ENCODE measurements at places on chromosomes 12 and 14.
A peak's percentile ranks its signal among the peaks of the same experiment; 100 is the strongest.

- peaks cover 10% of the 10 kb centered on the region for H3K4me1 ChIP-seq
- H3K4me3 ChIP-seq: no peak overlapping the region
- no peak for DNase-seq
These were observed 77.0 kb upstream of the FOXN3 start for GRCh38 chr14:89493877-89494634.

DNA sequence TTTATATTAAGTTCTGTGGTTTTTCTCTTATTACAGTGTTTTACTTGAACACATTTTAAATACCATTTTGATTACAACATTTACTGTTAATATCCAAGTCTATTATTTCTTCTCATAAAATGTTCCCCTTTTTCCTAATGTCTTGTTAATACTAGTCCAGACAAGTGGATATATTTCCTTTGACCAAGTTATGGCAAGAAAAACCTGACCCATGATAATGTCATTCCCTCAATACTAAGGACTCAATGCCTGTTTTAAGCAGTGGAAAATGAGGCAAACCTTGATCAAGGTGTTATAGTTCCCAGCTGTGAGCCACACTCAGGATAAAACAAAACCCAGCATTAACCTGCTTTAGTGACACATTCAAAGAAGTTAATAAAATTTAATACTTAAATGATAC lies 12.2 kb downstream of the TRMT5 start:
- H3K4me3 ChIP-seq: no peak overlapping the region
- H3K36me3 ChIP-seq: peaks cover 4% of the 10 kb centered on the region

GRCh38 chr14:100147181-100147631 lies 12.2 kb downstream of the DEGS2 start:
- H3K4me3 ChIP-seq: no peak overlapping the region
- DNase-seq: no peak

DNA sequence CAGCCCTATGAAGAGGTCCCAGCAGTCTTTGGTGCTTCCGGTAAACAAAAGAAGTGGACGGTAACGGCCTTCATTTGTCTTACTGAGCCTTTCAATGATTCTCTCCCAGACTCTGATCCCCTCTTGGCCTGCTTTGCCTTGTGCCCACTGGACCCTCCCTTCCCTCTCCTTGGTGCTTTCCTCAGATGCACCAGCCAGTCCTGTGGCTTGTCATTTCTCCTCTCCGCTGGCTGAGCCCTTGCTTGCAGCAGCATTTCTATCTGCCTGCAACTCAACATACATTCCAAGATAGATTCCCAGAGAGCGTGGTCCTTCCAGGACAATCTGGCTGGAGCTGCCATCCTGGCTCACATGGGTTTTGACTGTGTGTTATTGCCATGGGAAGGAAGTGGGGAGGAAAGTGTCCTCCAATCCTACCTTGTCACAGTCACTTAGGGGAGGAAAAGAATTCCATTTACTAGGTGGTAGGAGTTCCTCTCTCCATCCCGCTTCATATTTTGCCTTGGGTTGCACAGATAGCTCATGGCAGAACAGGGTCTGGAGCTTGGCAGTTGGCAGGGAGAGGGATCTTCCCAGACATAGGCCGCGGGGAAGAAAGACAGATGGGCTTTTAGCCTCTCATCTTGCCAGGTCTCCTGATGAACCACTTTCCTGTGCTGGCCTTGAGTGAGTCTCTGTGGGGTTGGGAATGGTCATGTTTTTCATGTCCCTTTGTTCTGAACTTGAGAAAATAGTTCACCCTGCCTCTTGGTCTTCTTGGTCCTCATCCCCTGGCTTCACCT lies 92.8 kb upstream of the KCNA1 start:
- no peak overlapping the region for H3K27ac ChIP-seq
- no peak overlapping the region for H3K4me3 ChIP-seq
- no peak for DNase-seq
- peaks cover 48% of the 10 kb centered on the region for H3K27me3 ChIP-seq

GRCh38 chr14:34300882-34301734 lies 160.9 kb downstream of the SPTSSA start:
- no peak for DNase-seq
- no peaks in the 10 kb centered on the region for H3K27me3 ChIP-seq
- H3K27ac ChIP-seq: no peak overlapping the region

GRCh38 chr14:81385886-81386285 lies 14.2 kb downstream of the STON2 start:
- H3K4me3 ChIP-seq: no peak overlapping the region
- H3K36me3 ChIP-seq: no peaks in the 10 kb centered on the region
- H3K27ac ChIP-seq: no peak overlapping the region
- peaks cover 4% of the 10 kb centered on the region for H3K4me1 ChIP-seq
- DNase-seq: no peak

DNA sequence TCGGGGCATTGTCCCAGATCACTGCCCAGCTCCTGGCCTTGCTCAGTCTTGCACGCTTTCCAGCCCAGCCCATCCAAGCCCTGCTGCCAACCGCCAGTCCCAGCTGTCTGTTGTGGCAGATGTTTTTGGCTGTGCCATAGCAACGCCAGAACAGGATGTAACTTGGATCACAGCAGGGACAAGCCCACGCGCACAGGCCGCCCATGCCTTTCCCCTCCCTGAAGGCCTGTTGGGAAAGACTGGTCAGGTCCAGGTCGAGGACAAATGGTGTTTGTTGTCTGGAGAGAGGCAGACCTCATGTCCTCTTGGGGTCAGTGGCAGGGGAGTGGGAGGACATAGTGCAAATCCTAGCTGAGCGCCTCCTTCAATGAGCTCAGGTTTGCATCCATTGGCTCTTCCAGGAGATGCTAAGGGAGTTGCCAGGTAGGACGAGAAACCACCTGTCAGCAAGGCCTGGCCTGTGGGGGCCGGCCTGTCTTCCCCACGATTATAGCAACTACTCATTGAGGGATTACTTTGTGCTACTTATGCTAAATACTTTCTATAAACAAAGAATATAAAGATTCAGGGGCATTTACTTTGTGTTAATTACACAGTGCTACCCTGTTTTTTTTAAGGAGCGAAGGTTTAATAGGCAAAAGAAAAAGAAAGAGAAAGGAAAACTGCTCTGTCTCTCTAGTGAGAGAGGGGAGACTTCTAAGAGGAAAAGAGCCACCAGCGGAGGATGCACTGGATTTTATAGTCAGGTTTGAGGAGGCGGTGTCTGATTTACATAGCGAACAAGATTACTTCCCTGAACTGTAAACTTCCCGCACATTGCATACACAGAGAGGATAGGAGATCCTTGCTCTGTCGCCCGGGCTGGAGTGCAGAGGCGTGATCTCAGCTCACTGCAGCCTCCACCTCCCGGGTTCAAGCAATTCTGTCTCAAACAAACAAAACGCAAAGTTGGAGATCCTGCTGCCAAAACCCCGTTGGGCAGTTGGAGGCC lies 42.8 kb upstream of the CORO1C start:
- H3K4me3 ChIP-seq: no peak overlapping the region
- H3K4me1 ChIP-seq: peaks cover 40% of the 10 kb centered on the region
- H3K27me3 ChIP-seq: no peaks in the 10 kb centered on the region
- H3K27ac ChIP-seq: peak overlapping the region; percentile 87
- DNase-seq: peak; percentile 93

DNA sequence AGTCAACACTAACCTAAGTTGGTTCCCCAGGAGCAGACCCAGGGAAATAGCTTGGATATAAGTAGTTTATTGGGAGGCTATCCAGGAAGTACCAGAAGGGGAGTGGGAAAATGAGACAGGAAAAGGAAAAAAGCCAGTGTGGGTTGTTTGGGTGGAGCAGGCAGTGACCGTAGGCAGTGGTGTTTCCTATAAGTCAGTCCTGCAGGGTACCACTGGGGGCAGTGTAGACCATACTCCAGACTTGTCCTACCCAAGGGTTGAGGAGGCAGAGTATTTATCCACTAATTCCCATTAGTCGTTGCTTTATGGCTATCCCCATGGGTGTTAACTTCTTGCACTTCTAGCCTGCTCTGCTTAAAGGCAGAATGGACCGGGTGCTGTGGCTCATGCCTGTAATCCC lies 6.4 kb upstream of the CCDC60 start:
- DNase-seq: no peak
- H3K36me3 ChIP-seq: no peaks in the 10 kb centered on the region
- no peak overlapping the region for H3K4me3 ChIP-seq
- no peak overlapping the region for H3K27ac ChIP-seq

DNA sequence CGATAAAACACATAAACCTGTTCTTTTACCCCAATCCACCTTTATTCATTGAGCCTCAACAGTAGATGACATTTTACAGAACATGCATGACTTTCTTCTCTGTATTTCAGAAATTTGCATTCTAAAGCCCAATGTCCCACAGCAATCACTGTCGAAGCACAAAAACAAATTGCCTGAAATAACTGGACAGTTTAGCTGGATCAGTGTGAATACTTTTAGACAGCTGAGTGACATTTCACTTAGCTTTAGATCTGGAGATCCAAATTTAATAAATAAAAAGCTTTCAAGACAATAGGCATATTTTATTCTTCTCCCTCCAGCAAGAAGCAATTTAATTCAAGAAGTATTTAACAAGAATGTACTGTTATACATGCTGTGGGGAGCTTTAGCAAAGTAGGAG lies 109.1 kb upstream of the FSCB start:
- DNase-seq: no peak
- no peak overlapping the region for H3K27ac ChIP-seq
- no peak overlapping the region for H3K4me3 ChIP-seq
- H3K36me3 ChIP-seq: no peaks in the 10 kb centered on the region
- H3K27me3 ChIP-seq: no peaks in the 10 kb centered on the region

- no peaks in the 10 kb centered on the region for H3K27me3 ChIP-seq
- no peaks in the 10 kb centered on the region for H3K4me1 ChIP-seq
- DNase-seq: no peak
These were observed at the start of gene NR1H4 for GRCh38 chr12:100473716-100474150. NR1H4 (plus strand) TSS chr12:100473866; CDS start chr12:100493324, 19,458 bp downstream.

DNA sequence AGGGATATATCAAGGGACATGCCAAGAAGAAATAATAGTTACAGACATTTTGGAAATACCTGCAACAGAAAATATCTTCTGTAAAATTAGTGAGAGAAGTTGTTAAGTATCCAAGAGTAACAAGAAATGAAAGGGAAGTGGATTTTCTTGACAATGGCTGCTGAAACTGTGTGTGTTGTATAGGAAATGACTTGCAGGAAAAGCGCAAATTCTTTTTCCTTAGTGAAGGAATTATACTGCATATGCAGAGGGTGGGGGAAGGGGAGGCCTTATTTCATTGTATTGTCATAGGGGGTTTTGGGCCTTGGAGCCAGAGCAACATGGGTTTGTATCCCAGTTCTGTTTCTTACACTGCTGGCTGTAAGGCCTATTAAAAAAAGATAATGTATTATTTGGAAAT lies 84.4 kb upstream of the DDHD1 start:
- no peak overlapping the region for H3K27ac ChIP-seq
- DNase-seq: no peak

DNA sequence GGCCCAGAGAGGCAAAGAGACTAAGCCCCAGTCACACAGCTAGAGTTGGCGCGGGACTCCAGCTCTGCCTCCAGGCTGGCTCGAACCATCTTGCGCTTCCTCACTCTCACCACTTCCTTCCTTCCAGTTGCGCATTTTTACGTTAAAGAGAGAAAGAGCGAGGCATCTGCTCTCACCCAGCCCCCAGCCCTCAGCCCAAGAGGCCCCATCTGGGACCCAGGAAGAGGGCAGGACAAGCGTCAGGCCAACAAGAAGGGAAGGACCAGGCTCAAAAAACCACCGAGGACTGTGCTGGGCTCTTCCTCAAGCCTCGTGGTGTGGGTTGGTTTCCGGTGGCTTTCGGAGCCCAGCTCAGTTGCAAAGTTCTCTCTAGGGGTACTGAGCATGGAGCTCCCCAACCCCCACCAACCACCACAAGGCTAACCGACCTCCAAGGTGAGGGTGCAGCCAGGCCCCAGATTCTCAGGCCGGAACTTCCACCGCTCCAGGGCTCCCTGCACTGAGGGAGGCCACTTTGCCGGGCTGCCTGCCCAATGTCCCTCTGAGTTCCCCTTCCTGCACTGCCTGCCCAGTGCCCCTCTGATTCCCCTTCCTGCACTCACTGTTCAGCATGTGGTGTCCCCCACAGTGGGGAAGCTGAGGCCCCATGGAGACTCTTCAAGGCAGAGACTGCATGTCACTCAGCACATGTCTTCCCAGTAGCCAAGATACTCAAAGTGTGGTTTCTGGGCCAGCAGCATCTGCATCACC lies 35.9 kb downstream of the TESC start:
- H3K36me3 ChIP-seq: no peaks in the 10 kb centered on the region
- H3K4me1 ChIP-seq: peaks cover 10% of the 10 kb centered on the region
- DNase-seq: no peak

Data from suprapubic skin (tissue), 4 donors.